ENCODE measurements at places on chromosomes 16 and 17. TPM values are rescaled to one million over a fixed set of nuclear protein-coding genes. Genes with fewer than 3 reads are reported as not detected.
A peak's percentile ranks its signal among the peaks of the same experiment; 100 is the strongest.

Gene DEXI
- 15.7 TPM for total RNA-seq

Gene TM4SF5
- total RNA-seq: not detected

DNA sequence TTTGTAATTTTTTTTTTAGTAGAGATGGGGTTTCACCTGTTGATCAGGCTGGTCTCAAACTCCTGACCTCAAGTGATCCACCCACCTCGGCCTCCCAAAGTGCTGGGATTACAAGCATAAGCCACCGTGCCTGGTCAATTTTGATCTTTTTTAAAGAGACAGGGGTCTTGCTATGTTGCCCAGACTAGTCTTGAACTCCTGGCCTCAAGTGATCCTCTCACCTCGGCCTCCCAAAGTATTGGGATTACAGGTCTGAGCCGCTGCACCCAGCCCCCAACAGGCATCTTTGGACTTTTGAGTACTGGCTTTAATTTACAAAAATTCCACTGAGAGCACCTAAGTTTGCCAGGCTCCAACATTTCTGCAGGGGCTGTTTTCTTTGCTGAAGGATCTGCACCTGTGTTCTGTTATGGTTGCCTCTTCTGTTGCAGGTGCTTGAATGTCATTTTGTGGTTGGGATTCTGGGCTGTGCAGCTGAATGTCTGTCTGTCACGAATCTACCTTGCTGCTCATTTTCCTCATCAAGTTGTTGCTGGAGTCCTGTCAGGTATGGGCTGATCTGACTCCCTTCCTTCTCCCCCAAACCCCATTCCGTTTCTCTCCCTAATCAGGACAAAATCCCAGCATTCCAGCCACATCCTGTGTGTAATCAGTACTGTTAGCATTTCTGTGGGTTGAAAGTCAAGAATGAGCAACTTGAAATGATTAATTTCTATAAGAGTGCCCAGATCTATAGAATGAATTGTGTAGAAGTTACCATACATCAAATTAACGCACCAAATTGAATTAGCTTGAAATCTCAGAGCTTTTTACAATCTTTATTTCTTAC, 8.5 kb downstream of the G6PC1 start:
- no peaks in the 10 kb centered on the region for H3K27me3 ChIP-seq
- H3K4me1 ChIP-seq: no peaks in the 10 kb centered on the region
- no peak overlapping the region for H3K4me3 ChIP-seq
- no peak for DNase-seq

GRCh38 chr17:13885953-13886889, 183.1 kb upstream of the COX10 start:
- no peak overlapping the region for H3K4me3 ChIP-seq
- H3K27ac ChIP-seq: no peak overlapping the region
- peak; percentile 67 for DNase-seq
- H3K27me3 ChIP-seq: peaks cover 7% of the 10 kb centered on the region
- no peaks in the 10 kb centered on the region for H3K36me3 ChIP-seq

DNA sequence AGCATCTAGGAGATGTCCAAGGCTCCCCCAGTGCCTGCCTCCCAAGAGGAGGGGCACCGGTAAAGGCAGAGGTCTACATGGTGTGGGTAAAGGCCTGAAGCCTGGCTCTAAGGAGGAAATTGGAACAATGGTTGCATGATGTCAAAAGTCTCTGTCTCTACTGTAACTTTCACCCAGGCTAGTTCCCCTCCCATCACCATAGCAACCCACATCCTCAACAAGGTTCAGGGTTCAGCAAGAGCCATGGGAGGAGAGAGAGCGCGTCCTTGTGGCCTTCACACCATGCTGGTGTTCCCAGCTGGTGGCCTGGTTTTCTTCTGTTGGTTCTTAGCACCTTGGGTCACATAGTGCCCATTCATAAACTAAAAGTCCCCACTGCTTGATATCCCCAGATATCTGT, 196.7 kb upstream of the CDH5 start:
- peak; percentile 49 for DNase-seq
- no peaks in the 10 kb centered on the region for H3K27me3 ChIP-seq
- H3K36me3 ChIP-seq: no peaks in the 10 kb centered on the region
- H3K4me1 ChIP-seq: no peaks in the 10 kb centered on the region

DNA sequence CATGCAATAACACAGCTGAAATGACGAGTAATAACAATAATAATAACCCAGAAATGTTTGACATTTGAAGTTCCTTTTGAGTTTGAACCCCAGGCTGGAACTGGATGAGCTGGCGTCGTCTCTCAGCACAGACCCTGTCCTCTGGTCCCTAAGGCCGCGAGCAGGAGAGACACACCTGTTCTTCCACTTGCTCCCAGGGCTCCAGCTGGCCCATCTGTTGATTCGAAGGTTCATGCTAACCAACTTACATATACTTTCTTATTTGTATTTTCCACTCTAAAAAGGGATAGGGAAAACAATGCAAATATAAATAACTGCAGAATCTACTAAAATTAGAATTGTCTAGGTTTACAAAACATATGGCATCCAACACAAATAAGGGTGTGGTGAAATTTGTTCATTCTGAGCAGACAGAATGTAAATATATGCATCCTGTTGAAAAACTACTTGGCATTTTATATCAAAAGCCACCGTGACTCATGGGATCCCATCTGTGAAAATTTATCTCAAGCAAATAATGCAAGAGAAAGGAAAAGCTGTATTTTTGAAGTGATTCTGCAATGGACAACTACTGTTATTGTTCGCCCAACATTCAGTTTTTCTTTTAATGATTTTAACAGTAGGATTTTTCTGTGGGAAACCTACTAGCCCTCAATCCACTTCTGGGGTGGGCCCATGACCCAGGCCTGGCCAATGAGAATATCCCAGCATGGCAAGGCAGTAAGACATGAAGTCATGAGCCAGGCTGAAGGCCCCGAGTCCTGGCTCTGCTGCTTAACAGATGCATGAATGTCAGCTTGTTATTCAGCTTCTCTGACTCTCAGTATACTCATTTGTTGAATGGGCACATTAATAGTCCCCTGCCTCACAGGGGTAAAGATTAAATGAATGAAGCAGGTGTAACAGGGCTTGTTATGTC, 13.2 kb upstream of the RGS9 start:
- H3K4me3 ChIP-seq: peak overlapping the region; percentile 74
- no peaks in the 10 kb centered on the region for H3K36me3 ChIP-seq
- H3K27ac ChIP-seq: no peak overlapping the region
- DNase-seq: peak; percentile 57
- H3K4me1 ChIP-seq: no peaks in the 10 kb centered on the region

- no peaks in the 10 kb centered on the region for H3K36me3 ChIP-seq
- DNase-seq: no peak
- no peaks in the 10 kb centered on the region for H3K4me1 ChIP-seq
- no peak overlapping the region for H3K27ac ChIP-seq
- H3K27me3 ChIP-seq: no peaks in the 10 kb centered on the region
- no peak overlapping the region for H3K4me3 ChIP-seq
Measured at GRCh38 chr17:76820039-76820438, 48.2 kb upstream of the MGAT5B start.

- H3K27me3 ChIP-seq: peaks cover 18% of the 10 kb centered on the region
- DNase-seq: peak; percentile 86
- no peak overlapping the region for H3K4me3 ChIP-seq
- no peak overlapping the region for H3K27ac ChIP-seq
- peaks cover 4% of the 10 kb centered on the region for H3K4me1 ChIP-seq
Measured at GRCh38 chr17:81365148-81365600, 30.1 kb upstream of the BAHCC1 start.

DNA sequence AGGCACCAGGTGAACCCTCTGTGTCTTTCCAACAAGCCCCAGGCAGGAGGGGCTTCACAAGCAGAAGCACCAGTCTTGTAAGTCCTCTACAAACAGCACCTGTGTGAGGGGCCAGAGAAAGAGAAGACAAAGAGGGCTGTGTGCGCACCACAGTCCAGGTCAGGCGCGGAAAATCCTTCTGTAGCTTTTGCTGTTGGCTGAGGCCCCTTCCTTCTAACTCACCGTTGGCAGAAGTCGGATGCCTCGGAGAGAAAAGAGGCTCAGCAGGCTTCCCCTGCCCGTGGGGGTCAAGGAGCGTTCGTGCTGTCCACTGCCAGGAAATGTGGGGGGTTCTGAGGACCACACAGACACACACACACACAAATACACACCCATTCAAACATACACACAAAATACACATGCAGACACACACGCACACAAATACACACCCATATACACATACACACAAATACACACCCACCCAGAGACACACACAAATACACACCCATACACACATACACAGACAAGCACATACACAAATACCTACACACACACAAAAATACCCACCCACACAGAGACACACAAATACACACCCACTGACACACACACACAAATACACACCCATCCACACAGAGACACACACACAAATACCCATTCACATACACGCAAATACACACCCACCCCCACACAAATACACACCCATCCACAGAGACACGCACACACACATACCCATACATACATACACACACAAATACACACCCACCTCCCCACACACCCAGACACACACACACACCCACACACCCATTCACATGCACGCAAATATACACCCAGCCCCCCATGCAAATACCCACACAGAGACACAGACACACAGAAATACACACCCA, 6.8 kb downstream of the ZG16B start:
- peak; percentile 62 for DNase-seq
- no peaks in the 10 kb centered on the region for H3K36me3 ChIP-seq
- no peak overlapping the region for H3K27ac ChIP-seq
- no peak overlapping the region for H3K4me3 ChIP-seq
